ENCODE measurements at places on chromosomes 7 and 10.

GRCh38 chr10:33001908-33002492 is 44.0 kb upstream of the ITGB1 start:
- DNase-seq, result no peak

DNA sequence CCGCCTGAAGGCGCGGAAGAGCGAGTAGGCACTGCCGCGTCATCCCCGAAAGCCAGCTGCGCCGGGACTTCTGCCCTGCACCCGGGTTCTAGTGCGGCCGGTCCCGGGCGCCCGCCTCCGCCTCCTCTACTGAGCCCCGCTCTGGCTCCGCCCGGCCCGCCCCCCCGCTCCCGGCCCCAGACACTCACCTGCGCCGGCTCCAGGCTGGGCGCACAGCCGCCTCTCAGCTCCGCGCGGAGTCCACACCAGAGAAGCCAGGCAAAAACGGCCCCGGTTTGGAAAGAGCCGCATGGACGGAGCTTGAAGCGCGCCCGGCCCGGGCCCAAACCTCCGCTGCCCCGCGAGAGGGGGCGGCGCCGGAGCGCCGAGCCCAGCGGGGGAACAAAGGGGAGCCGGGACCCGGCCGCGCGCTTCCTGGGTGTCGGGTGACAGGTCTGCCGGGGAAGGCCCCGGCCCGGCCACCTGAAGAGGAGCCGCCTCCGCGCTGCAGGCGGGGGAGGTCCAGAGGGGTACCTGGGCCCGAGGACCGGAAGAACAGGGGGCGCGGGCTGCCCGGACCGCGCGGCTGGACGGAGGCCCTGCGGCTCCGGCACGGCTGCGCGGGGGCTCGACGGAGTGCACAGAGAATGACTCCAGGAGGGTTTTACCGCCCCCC is 168.2 kb downstream of the NRF1 start:
- no peak for DNase-seq

DNA sequence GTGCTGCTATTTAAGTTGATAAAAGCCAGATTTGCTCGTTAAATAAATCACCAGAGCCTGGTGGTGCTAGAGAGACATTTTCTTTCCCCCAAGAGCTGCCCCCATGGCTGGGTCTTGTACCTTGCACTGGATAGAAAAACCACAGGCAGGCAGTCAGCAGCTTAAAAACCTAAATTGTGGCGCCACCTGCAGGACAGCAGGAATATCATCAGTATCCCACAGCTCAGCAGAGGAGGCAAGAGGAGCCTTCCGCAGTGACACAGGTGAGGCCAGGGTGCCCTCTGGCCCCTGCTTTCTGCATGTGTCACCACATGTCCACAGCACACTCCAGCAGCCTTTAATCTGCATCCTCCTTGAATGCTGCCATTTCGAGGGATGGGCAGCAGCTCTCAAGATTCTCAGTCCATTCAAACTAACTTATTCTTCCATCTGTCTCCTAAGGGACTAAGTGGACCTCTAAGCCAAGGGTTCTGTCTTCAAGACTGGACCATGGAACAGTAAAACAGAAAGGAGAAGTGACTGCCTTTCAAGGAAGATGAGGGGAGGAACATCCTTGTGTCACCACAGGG is 4.5 kb upstream of the PLXNA4 start:
- peak; percentile 25 for DNase-seq

GRCh38 chr10:7872041-7872442 is 53.7 kb downstream of the TAF3 start:
- no peak for DNase-seq

DNA sequence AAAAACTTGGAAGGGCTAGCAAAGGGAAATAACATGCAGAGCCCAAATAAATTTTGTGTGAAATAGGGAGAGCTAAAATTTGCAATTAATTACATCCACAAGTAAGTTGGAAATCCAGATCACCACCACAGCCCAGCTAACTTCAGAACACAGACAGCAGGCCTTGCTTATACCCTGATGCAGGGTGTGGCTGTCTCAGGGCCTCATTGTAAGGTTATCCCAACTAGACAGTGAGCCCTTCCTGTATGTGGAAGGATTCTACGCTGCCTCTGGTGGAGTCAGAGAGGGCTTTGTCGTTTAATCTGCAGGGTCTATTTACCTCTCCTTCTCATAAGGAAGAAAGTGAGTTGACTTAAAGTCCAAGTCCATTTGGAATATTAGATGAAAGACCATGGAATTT is 181.0 kb upstream of the TCF7L2 start:
- DNase-seq, result no peak

DNA sequence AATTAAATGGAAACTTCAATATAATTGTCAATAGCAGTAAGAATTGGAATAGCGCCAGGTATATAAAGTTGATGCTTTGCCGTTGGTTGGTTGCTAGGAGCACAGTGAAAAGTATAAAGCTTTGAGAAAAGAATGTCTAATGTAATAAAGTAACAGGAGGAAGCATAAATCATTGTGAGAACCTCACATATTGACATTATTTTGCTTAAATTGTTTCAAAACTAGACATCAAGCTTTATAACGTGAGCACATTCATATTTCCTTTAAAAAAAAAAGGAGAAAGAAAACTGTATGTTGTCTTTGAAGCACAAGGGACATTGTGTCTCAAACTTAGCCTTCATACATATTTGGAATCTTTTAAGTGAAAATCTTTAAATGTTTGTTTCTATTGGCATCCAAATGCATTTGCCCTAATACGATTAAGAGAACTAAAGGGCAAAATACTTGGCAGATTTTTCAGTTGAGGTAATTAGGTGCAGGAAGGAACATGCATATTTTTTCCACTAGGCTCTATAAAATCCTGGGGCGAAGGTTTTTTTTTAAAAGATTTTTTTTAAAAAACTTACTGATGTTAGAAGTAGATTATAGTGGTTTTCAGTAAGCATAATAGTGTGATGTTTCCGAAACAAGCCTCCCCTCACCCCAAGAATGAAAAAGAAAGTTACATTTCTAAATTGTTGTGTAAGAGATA is 92.4 kb downstream of the ARID5B start:
- DNase-seq, result no peak

GRCh38 chr7:130381468-130382312 is 1.4 kb downstream of the CPA1 start:
- no peak for DNase-seq

GRCh38 chr7:129875745-129876411 is 76.9 kb downstream of the UBE2H start:
- DNase-seq, result no peak

DNA sequence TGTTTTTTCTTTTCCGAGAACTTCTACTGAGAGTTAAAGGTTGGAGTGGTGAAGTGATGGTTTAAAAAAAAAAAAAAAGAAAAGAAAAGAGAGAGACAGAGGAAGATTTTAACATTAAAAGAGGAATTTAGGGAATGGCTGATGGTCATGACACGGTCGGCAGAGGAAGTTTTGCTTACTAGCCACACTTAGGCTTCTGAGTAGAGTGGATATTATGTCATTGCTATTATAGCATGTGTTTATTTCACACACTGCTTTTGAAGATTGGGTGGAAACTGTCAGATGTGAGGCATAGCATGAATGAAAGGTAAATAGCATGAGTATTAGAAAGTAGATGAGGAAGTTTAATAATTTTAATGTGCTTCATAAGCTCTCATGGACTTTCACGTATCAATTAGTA is 2.5 kb downstream of the KAT6B start:
- no peak for DNase-seq

DNA sequence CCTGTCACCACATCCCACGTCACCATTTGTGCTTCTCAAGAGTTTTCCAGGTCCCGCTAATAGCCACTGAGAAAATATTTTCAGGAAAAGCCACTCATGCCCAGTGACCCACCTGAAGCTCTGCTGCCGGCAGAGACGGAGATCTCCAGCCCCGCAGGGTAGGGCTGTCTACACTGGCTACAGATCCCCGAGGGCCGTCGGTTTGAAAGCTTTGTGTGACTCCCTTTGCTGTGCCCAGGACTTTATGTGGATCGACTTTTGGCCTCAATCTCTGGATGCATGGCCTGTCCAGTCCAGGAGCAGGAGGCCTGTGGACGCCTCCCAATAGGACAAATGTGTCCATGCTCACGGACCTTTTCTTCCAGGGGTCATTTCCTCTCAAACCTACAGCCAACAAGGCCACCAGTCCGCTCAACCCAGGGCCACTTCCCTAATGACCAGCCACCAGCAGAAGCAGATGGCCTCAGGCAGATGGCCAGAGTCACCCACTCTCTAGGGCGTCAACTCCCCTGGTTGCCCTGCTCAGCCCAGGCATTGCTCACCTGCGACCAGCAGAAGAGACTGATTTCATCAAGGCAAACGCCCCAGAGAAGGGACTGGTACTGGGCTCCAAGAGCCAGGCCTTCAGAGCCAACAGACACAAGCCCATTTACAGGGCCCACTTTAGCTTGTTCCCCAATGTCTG is 76.4 kb downstream of the OAT start:
- no peak for DNase-seq
